Esophagus mucosa (tissue), 1 donor: ENCODE measurements at places on chromosomes 3 and 15.
A peak's percentile ranks its signal among the peaks of the same experiment; 100 is the strongest.

GRCh38 chr15:67508407-67508806 is 12.5 kb upstream of the C15orf61 start:
- ATAC-seq: no peak

GRCh38 chr3:129676985-129677384 is 70.5 kb upstream of the PLXND1 start:
- ATAC-seq: no peak

- ATAC-seq: peak; percentile 73
Observed at GRCh38 chr3:143849854-143850549, 1.7 kb upstream of the SLC9A9 start.

- ATAC-seq: peak; percentile 81
Observed at GRCh38 chr3:52428151-52429005, 16.5 kb downstream of the SEMA3G start.
